ENCODE measurements at places on chromosomes 1 and 21. TPM values are rescaled to one million over a fixed set of nuclear protein-coding genes. Genes with fewer than 3 reads are reported as not detected.
A peak's percentile ranks its signal among the peaks of the same experiment; 100 is the strongest.

- H3K27ac ChIP-seq = no peak overlapping the region
- DNase-seq = no peak
- peaks cover 33% of the 10 kb centered on the region for H3K4me1 ChIP-seq
- no peaks in the 10 kb centered on the region for H3K27me3 ChIP-seq
- no peak overlapping the region for H3K4me3 ChIP-seq
Measured at GRCh38 chr1:45619149-45619921, 4.5 kb downstream of the CCDC17 start.

DNA sequence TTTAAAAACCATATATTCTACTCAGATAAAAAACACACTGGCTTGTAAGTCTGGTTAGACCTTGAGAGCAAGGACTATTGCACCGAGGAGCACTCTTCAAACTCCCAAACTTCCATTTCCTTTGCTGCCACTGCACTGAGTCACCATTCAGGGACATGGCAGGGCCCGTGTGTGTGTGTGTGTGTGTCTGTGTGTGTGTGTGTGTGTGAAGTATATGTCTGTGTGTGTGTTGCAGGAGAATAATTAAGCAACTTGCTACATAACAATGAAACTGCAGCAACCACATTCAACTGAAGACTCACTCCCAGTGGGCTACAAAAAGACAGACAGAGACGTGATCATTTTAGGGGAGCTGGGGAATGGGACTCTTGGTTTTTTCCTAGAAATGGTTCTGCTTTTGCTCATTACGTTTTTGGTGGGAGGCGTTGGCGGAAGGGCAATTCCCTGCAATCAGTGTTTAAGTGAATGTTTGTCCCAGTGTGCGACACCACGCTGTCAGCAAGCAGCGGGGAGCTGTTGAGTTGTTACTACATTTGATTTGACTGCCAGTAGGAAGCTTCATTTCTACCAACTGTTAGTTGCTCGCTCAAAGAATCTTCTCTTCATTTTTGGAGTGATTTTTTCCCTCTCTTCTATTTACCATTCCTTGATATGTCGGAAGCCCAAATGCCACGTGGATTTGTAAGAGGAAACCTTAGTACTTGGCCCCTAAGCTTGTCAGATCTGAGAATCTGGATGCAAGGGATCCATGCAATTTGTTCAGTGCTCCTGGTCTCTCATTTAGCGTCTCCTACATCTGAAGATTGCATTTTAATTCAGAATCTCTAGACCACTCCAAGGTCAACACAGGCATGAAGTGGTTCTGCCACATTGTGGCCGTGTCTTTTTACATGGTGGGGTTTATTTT lies 36.1 kb downstream of the ESRRG start:
- no peaks in the 10 kb centered on the region for H3K27me3 ChIP-seq
- no peak for DNase-seq
- no peaks in the 10 kb centered on the region for H3K4me1 ChIP-seq
- H3K4me3 ChIP-seq = no peak overlapping the region
- no peaks in the 10 kb centered on the region for H3K36me3 ChIP-seq

DNA sequence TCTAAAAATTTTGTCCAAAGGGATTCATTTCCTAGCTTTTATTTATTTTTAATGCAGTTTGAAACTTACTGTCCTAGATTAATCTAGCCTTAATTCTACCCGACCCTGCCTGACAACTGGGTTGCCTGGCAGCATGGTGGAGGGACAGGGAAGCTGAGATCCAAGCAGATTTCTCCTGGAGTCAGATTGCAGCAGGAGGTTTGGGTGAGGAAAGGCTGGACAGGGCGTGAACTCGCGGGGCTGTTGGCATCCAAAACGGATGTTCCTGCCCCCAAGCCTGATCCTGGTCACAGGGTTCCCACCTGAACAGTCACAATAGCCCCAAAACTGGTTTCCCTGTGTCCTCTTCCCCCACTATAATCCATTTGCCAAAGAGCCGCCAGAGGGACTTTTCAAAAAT lies 23.2 kb downstream of the TCEA3 start:
- H3K27ac ChIP-seq = peak overlapping the region; percentile 16
- peaks cover 14% of the 10 kb centered on the region for H3K4me1 ChIP-seq
- peaks cover 7% of the 10 kb centered on the region for H3K36me3 ChIP-seq
- DNase-seq = no peak
- H3K27me3 ChIP-seq = no peaks in the 10 kb centered on the region
- H3K4me3 ChIP-seq = no peak overlapping the region

DNA sequence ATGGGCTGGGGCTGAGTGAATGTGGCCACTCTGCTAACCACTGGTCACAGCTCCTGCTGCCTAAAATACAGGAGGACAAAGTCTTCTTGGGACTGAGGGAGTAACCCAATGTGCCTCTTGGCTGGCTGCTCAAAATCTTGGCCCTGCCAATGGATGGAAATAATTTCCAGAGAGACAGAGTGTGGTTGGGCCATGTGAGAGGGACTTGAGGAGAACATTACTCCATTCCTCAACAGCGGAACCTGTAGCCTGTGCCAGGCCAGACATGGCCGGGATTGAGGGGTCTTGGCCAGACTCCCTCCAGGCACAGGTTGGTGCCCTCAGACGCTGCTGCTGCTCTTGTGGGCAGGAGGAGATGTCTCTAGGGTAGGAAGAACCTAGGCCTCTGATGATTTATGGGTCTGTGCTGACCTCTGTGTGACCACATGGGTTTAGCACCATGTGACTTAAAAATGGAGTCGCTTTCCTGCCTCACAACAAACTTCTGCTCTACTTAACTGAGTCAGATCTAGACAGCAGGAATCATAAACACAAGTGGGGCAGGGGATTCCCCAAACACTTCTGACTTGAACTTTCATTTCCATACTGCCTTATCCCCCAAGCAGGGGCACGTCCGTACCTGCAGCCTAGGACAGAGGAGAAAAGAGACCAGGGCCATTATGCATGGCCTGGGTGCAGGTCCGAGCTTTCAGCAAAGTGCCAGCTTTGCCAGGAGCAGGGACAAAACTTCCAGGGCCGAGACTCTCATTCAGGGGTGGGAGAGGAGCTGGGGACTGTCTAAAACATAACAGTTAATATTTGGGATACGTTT lies 79.2 kb downstream of the CD34 start:
- H3K4me3 ChIP-seq = no peak overlapping the region
- no peaks in the 10 kb centered on the region for H3K36me3 ChIP-seq
- H3K27ac ChIP-seq = peak overlapping the region; percentile 58
- DNase-seq = no peak
- no peaks in the 10 kb centered on the region for H3K27me3 ChIP-seq

GRCh38 chr1:116910379-116911187 lies 867 bp downstream of the PTGFRN start:
- no peaks in the 10 kb centered on the region for H3K27me3 ChIP-seq
- H3K4me1 ChIP-seq = peaks cover 26% of the 10 kb centered on the region
- peak; percentile 15 for DNase-seq
- H3K27ac ChIP-seq = peak overlapping the region; percentile 82

GRCh38 chr1:78493451-78493850 lies 2.7 kb downstream of the PTGFR start:
- H3K4me1 ChIP-seq = peaks cover 6% of the 10 kb centered on the region
- no peak overlapping the region for H3K27ac ChIP-seq
- H3K4me3 ChIP-seq = no peak overlapping the region
- peaks cover 3% of the 10 kb centered on the region for H3K27me3 ChIP-seq
- no peaks in the 10 kb centered on the region for H3K36me3 ChIP-seq
- DNase-seq = no peak

Gene KRTAP13-2
- total RNA-seq = not detected

Gene LAD1
- not detected for total RNA-seq

DNA sequence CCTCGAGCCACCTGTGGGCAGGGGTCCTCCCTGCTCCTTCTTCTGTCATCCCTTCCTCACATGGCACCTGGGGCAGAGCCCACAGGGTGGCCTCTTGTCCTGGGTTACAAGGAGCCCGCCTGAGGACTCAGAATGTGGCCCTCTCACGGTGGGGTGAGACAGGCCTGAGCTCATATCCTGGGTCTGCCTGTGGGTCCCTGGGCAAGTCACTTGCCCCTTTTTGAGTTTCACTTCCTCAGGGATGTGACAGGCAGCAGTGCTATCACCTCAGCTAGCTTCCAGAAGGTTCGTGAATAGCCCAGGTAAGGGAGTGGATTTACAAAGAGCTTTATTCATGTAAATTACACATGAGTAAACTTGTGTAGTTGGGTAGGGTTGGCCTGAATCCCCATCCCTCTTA lies 33.5 kb downstream of the HTR6 start:
- H3K4me1 ChIP-seq = no peaks in the 10 kb centered on the region
- H3K36me3 ChIP-seq = no peaks in the 10 kb centered on the region

Gene RSBN1
- 31.0 TPM for total RNA-seq

Gene SYTL1
- 1.3 TPM for total RNA-seq

DNA sequence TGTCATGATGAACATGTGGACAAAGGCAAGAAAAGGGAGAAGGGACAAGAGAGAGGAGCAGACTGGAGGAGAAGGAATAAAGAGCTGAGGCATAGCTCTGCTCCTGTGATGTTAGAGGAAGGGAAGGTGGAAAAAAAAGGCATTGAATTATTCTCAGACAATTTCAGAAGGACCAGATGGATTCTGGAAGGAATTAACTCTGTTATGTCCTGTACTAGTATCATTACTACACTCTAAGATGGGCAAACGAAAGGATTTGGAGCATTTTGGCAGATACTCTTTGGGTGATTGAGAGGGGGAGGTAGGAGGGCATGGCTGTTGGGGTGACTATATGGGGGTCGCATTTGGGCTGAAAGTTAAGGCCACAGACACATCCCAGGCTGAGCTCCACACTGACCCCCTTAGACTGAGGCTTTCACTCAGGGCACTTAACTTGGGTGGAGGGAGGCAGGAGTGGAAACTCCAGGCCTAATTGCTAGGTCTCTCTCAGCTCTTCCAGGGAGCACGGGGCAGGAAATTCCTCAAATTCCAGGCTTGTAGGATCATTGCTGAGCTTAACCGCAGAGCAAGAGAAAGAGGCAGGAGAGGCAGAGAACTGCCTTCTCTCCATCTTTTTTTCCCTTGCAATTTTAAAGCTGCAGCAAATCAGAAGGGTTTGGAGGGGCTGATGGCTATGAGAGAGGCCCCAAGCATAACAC lies 25.9 kb downstream of the KIRREL1 start:
- H3K27me3 ChIP-seq = no peaks in the 10 kb centered on the region
- H3K27ac ChIP-seq = peak overlapping the region; percentile 68
- peaks cover 75% of the 10 kb centered on the region for H3K4me1 ChIP-seq
- H3K4me3 ChIP-seq = no peak overlapping the region

- peaks cover 79% of the 10 kb centered on the region for H3K27me3 ChIP-seq
- H3K4me3 ChIP-seq = no peak overlapping the region
- H3K36me3 ChIP-seq = no peaks in the 10 kb centered on the region
- DNase-seq = no peak
- no peaks in the 10 kb centered on the region for H3K4me1 ChIP-seq
Measured at GRCh38 chr1:10835822-10836421, 39.5 kb upstream of the CASZ1 start.

Gene C1QB
- total RNA-seq = 374 TPM

Gene ACBD3
- 44.1 TPM for total RNA-seq

Gene C4BPA
- total RNA-seq = not detected

- H3K4me3 ChIP-seq = no peak overlapping the region
- no peak overlapping the region for H3K27ac ChIP-seq
- DNase-seq = peak; percentile 52
- H3K27me3 ChIP-seq = no peaks in the 10 kb centered on the region
- H3K4me1 ChIP-seq = no peaks in the 10 kb centered on the region
- peaks cover 15% of the 10 kb centered on the region for H3K36me3 ChIP-seq
Measured at GRCh38 chr1:19351873-19352272, 39.7 kb downstream of the SLC66A1 start.

DNA sequence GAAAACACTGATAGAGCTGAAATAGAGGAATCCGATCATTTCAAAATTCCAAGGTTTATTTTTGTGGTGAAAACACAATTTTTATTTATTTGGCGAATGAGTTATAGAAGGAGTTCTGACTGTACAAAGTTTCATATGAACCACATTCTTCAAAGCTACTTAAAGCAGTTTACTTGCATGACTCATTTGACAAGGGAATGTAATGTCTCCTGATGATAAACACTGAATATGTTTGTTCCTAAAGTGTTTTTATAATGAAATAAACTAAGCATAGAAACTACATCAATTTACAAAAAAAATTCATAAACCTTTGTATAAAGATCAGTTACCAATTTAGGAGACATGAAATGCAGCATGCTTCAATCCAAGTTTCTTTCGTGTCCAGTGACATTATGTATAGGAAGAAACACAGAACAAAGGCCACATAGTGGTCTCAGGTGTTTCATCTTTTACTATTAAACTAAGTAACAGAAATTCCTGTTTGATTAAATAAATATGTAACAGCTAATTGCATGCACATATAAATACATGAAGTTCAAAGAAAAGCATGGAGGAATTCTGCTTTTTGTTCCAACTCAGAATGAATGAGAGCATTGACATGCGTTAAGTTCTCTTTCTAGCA lies 2.5 kb downstream of the PRKACB start:
- H3K4me1 ChIP-seq = peaks cover 6% of the 10 kb centered on the region
- DNase-seq = no peak
- H3K36me3 ChIP-seq = no peaks in the 10 kb centered on the region
- H3K27ac ChIP-seq = no peak overlapping the region
- no peaks in the 10 kb centered on the region for H3K27me3 ChIP-seq

Gene ZBTB8B
- total RNA-seq = not detected

All from tibial nerve (tissue), 4 donors.